ENCODE measurements at places on chromosomes 3 and 15.

- peak; percentile 45 for DNase-seq
These were observed 103.1 kb downstream of the LRIG1 start for GRCh38 chr3:66397745-66398144.

DNA sequence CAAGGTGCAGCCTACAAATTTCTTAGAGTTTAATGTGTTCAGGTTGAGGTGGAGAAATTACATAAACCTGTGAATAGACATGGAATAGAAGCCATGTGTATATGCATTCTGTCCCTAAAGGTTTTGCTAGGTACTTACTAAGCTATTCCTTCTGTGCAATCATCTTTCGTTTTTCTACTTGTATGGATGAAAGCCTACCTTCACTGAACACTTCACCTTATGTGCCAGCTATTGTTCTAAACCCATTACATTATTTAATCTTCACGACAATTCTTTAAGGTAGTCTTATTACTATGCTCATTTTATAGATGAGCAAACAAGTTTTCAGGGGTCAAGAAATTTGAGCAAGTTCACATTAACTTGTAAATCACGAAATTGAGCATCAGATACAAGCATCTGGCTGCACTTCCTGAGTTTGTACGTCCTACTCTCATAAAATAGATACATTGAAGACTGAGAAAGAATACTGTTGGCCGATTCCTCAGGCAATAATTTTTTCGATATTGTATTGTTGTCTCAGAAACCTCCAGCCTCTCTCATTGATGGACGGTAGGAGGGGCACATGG is 635 bp upstream of the RCN2 start:
- DNase-seq, result no peak

GRCh38 chr3:107855710-107856109 is 235.1 kb downstream of the CD47 start:
- DNase-seq, result no peak

GRCh38 chr3:128011140-128011539 is 41.1 kb upstream of the SEC61A1 start:
- DNase-seq, result peak; percentile 72

DNA sequence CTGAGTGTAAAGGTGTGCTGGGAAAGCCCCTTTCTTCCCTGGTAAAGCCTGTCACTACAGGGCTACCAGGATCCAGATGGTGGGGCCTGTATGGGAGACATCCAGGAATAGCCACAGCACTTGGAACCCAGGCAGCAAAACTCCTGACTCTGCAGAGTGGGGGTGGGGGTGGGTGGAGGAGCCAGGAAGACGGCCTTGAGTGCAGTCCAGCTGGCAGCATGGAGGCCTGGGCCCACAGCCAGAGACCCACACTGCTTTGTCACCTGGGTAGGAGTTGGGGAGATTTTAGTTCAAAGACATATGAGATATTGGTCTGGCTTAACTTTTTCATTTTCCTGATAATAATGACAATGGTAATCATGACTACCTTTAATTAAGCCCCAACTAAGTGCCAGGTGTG is 116.7 kb upstream of the MRPS22 start:
- DNase-seq, result no peak

DNA sequence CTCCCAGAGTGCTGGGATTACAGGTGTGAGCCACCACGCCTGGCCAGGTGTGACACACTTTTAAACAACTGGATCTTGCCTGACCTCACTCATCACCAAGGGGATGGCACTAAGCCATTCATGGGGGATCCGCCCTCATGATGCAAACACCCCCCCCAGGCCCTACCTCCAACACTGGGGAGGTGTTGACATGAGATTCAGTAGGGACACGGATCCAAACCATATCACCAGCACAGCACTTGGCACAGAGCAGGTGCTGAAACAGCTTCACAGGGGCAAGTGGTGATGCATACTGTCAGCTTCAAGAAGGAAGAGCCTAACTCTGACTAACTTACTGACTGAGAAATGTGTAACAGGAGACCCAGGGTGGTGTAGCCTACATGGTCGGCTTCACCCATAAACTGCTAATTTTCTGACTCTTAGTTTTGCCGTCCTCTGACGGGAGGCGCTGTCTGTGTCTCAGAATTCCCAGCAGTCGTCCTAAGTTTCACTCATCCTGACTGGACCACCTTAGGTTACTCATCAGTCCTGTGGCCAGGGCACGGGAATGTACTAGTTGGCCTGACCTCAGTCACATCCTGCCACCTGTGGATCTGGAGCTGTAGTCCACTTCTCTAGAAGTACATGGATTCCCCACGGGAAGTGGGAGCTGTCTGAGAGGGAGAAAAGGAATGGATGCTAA is 81.9 kb upstream of the PLXNA1 start:
- no peak for DNase-seq

GRCh38 chr3:44825264-44825925 is 36.3 kb upstream of the TMEM42 start:
- DNase-seq, result no peak

- no peak for DNase-seq
These were observed 275.9 kb downstream of the FAM43A start for GRCh38 chr3:194961571-194961970.

DNA sequence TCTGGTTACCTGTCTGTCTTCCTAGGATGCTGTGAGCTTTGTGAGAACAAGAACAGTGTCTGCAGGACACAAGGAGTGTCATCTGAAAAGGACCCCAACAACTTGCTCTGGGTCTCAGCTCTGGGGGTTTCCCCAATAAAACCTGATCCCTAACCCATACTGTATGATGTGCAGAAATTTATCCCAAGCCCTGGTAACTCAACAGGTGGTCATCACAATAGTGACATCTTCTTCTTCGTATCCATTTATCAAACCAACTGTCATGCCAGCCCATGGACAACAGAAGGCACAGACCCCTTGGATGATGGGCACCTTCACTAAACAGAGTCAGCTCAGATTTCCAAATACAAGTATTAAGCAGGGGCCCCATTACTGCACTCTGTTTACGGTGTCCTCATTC is 127.5 kb downstream of the UACA start:
- no peak for DNase-seq

GRCh38 chr3:46665763-46666452 is 27.6 kb downstream of the ALS2CL start:
- no peak for DNase-seq

DNA sequence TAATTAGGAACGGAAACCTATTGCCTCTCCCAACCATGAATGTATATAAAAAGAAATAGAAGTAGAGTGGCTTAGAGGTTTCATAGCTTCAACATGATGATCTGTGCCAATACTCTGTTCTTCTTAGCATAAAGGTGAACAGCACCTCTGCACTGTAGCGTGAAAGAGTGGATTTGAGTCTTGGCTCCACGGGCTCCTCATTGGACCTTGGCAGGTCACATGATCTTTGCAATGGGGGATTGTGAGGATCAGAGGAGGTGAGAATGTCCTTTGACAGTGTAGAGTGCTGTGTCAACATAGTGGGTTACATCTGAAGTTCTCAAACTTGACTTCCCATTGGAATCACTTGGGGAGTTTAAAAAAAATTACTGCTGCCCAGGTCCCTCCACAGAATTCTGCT is 51.4 kb downstream of the FEM1B start:
- DNase-seq, result no peak

DNA sequence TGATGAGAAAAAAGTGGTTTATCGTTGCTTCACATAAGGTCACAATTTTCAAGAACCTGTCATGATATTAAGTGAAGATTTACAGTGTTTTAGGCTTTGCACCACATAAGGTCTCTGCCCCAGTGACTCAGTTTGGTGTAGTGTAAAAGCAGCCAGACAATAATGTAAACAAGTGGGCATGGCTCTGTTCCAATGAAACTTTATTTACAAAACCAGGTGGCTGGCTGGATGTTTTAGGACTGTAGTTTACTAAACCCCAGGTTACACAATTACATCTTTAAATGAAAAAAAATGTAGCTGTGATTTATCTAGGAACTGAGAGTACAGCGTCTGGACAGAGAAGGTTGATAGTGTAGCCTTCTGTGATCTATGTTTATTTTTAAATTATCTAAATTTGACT is 9.7 kb upstream of the FBXL22 start:
- DNase-seq, result no peak

GRCh38 chr3:143183665-143183964 is 64.0 kb downstream of the CHST2 start:
- no peak for DNase-seq

- no peak for DNase-seq
These were observed 8.5 kb upstream of the PSMD6 start for GRCh38 chr3:64031540-64032508.

GRCh38 chr15:92634060-92634459 is 21.5 kb downstream of the FAM174B start:
- no peak for DNase-seq

DNA sequence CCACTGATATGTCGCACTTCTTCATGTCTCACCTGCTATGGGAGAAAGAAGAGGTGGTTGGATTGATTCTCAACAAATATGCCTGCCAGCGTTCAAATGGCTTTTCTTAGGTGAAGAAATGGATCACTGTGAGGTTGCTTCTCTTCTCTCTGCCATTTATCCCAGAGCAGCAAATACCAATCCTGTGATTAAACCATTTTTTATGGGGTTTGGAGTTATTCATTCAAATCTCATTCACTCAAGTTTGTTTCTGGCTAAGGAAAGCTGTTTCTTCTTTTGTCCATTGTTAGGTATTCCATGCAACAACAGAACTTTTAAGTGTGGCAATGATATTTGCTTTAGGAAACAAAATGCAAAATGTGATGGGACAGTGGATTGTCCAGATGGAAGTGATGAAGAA is 12.2 kb upstream of the C3orf52 start:
- DNase-seq, result no peak

GRCh38 chr3:49339581-49339940 is 292 bp downstream of the USP4 start:
- no peak for DNase-seq

DNA sequence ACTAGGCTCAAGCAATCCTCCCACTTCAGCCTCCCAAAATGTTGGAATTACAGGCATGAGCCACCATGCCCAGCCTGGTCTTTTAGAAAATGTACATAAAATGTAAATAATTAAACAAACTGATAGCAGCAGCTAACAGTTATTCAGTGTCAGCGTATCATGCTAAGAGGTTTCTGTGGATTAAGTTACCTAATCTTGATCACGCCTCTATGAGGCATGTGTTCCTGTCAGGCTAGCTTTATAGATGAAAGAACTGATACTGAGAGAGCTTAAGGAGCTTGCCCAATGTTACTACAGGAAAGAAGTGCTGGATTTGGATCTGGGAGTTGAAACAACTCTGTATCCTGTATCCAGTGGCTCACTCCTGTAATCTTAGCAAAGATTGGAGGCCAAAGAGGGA is 11.2 kb upstream of the MST1R start:
- no peak for DNase-seq

GRCh38 chr3:61876797-61877196 is 315.4 kb downstream of the PTPRG start:
- DNase-seq, result no peak

GRCh38 chr3:56904552-56905215 is 102.9 kb upstream of the ARHGEF3 start:
- DNase-seq, result peak; percentile 28

DNA sequence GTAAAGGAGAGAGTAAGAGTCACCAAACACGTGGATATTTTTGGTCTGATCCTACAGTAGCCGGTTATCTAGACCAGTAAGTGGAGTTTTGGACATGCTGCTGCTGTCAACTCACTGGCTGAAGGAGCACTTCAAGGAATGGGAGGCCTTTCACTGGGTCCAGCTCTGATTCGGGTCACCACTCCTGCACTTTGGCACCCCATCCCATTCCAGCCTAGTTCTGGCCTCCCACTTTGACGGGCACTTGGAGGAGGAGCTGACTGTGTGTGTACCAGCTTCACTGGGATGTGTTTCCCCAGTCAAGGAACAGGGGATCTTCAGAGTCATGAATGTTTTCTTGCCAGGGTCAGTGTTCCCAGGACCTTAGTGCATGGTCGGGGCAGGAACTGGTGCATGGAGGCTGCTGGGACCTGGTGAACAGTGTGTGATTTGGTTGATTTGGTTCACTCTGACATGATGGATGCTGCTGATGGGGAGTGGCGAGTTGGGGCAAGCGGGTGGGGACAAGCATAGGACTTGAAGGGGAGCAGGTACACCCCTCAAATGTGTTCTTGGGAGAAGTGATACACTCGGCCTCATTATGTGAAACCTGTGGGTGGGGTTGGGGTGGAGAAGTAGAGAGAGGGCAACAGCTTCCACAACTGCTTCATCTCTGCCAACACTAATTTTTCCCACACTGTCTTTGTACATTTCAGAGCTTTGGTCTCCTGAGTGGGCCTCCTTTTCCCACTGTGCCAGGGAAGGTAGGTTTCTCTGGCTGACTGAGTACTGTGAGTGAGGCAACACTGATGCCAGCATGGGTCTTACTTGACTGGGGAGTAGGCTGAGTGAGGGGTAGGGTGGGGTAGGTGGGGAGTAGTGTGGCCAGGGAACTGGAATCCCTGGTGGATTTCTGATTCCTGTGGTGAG is 64.0 kb downstream of the RGMA start:
- no peak for DNase-seq

- DNase-seq, result no peak
These were observed 8.3 kb downstream of the ARL14 start for GRCh38 chr3:160685144-160685766.

- DNase-seq, result no peak
These were observed 14.4 kb upstream of the SLC22A13 start for GRCh38 chr3:38251197-38251596.

DNA sequence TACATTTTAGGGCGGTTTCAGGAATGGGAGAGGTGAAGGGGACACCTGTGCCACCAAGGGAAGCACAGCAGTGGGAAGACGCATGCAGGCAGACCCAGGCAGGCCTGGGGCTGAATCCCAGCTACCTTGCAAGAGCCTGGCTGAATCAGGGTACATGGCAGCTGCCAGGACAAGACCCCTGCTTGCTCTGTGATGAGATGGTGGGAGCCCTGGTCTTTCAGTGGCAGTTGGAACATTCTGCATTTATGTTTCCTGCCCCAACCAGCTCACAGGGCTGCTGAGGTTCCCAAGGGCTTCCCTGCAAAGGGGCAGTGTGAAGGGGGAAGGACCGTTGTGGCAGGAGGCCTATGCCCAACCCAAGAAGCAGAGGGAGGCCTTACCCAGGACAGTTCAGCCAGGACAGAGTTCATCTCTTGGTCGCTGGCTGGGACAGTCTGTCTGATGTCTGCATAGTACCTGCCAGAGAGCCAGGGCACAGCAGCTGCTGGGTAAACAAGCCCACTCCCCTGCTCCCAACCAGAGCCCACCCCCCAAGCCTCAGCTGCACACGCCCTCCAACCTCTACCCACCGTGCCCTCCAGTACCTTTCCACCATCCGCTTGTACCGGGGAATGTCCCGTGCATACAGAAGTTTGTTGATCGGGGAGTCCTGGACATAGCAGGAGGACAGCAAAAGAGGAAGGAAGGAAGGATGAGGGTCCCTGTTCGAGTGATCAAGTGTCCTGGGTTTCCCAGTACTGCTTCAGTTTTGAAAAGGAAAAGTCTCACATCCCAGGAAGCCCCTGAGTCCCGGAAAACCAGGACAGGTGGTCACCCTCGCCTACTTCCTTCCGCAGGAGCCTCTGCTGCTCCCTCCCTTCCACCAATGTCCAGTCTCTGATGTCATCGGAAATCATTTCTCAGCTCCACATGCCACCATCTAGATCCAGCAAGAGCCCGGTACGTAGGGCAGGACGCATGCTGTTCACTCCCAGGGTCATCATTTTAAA is 23.1 kb downstream of the PLXNB1 start:
- DNase-seq, result no peak

- no peak for DNase-seq
These were observed 171.5 kb upstream of the NANOGP8 start for GRCh38 chr15:35256551-35256950.
